ENCODE measurements at places on chromosomes 16 and 17. TPM values are rescaled to one million over a fixed set of nuclear protein-coding genes. Genes with fewer than 3 reads are reported as not detected.

The SLC35G6 gene
- not detected for total RNA-seq

The PABPN1L gene
- not detected for total RNA-seq

The CNGB1 gene
- total RNA-seq, result not detected

The CYBA gene
- total RNA-seq, result 233 TPM

The GALR2 gene
- total RNA-seq, result 14.5 TPM

The CDK5RAP3 gene
- 192 TPM for total RNA-seq

The ABCC11 gene
- total RNA-seq, result 0.09 TPM

The GOSR2 gene
- 53.9 TPM for total RNA-seq

DNA sequence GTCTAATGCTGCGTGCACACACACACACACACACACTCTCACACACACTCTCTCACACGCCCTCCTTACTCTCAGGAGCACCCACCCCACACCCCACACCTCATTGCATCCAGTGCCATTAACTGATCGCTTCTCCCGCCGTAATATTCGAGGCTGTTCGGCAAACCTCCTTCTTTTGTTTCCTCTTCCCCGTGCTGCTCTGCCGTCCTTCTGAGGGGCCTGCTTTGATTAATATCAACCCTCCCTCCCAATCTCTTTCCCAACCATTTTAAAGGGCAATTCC is 156.2 kb upstream of the TNRC6C start:
- DNase-seq, result no peak

DNA sequence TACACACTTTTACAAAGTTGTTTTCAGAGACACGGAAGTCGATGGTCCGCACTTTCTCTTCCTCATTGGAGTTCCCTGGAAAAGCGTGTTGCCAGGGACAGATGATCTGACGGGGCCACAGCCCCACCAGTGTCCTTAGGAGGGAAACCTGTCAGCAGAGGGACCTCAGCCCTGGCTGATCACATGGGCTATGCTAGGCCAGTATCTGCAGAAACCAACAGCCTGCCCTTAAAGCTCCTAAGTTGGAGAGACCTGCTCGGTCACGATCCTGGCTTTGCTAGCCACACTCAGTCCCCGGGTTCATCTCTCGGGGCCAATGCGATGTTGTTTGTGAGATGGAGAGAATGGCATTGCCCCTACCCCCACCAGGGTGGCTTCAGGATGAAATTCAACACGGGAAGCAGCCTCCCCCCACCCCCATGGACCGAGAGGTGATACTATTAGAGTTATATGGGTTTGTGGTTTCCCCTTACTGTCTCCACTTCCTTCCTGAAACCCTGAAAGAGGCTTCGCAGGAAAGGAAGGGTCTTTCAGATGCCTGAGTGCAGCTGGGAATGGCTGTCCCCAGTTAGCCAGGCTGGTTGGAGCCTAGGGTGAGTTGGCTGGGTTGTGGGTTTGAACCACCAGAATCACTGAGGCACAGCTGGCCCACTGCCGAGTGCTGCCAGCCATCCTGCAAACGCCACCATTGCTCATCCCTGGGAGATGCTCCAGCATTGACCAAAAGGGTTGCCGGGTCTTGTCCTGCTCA is 16.6 kb downstream of the RMI2 start:
- DNase-seq, result peak; percentile 33

DNA sequence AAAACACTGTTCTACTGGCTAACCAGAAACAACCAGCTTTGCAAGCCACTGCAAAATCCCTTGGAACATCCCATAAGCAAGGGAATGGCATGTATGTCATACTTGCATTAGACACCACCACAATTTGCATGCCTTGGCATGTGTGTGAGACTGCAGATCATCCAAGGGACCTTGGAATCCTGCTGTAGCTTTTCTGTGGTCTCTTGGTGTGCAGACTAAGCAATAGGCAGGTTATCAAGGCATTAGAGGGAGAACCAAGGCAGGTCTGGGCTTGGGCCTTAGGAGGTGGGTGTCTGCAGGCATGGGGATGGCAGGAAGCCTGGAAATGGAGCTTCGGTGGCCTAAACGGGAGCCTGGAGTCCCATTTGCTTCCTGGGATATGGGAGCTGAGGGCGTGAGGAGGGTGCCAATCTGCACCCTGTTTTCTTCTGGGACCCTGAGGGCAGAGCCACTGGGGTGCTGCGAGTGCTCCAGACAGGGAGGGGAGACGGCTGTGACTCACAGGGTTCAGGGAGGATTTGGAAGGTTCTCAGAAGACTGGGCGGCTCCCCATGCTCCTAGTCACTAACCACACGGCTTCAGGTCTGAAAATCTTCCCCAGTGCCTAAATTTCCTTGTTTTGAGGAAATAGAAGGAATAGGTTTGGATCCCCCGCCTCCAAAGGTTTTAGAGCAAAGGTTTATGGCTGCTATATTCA is 36.6 kb downstream of the FAM20A start:
- no peak for DNase-seq

DNA sequence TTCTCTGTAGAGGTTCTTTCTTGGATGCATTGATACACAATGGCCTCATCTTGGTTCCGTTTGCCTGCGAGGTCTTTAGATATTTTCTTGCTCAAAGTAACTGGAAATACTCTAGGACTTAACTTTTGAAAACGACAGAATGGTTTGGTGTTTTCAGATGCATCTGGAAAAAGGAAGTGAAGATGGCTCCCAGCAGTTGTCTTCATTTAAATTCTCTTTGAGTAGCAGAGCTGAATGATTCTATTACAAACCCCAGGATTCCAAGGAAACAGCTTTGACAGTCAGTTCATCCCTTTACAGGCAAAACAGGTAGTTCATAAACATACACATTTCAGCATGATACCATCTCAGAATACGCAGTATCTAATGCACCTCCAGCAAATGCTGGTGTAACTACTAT is 54.8 kb downstream of the PSMD12 start:
- no peak for DNase-seq

DNA sequence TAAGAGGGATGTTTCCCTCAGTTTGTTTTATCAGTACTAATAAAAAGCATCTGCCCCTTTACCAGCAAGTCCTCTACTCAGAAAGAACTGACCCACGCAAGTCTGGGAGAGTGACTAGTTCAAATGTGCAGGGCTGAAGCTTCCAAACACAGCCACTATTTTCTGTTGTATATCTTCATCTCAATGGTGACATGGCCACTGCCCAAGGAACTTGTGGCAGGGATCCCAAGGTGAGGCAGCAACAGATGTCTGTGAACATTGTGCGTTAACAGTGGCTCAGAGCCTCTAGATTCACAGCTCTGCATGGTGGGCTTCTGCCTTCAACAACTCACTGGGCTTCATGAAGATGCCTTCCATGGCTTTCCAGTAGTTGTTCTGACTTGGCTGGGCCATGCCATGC is 3.7 kb upstream of the BLTP2 start:
- no peak for DNase-seq

DNA sequence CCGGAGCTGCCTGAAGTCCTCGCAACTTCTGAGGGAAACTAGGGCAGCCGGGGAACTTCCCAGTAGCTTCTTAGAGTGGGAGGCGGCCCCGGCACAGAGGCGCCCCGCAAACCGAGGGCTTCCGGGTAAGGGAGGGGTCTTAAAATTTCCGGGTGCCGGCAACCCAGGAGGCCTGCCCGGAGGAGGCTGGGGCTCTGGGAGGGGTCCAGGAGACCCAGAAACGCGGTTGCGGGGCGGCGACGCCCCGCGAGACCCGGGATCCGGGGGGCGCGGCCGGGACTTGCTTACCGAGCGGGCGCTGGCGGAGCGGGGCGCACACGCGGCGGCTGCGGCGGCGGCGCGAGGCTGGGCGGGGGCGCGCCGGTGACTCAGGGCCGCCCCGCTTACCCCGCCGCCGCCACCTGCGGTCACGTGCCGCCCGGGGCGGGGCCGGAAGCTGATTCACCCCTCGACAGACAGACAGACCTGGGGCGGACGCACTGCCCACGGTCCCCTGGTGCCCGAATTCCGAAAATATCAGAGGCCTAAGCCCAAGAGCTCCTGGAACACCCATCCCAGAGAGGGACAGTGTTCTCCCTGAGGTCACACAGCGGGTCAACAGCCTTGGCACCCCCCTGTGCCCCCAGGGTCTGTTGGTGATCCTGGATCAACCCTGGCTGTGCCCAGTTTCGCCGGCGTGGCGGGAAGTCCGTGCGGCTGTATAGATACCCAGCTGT is at the start of gene FAM83G:
Gene FAM83G, minus strand, starts transcription at position 344 of the 716 bp plus-strand sequence. CDS start 723 bp downstream, outside the sequence.
- DNase-seq, result peak; percentile 80

GRCh38 chr17:68394608-68395331 is 62.5 kb downstream of the WIPI1 start:
- no peak for DNase-seq

GRCh38 chr16:80776856-80777255 is 27.5 kb downstream of the CDYL2 start:
- no peak for DNase-seq

DNA sequence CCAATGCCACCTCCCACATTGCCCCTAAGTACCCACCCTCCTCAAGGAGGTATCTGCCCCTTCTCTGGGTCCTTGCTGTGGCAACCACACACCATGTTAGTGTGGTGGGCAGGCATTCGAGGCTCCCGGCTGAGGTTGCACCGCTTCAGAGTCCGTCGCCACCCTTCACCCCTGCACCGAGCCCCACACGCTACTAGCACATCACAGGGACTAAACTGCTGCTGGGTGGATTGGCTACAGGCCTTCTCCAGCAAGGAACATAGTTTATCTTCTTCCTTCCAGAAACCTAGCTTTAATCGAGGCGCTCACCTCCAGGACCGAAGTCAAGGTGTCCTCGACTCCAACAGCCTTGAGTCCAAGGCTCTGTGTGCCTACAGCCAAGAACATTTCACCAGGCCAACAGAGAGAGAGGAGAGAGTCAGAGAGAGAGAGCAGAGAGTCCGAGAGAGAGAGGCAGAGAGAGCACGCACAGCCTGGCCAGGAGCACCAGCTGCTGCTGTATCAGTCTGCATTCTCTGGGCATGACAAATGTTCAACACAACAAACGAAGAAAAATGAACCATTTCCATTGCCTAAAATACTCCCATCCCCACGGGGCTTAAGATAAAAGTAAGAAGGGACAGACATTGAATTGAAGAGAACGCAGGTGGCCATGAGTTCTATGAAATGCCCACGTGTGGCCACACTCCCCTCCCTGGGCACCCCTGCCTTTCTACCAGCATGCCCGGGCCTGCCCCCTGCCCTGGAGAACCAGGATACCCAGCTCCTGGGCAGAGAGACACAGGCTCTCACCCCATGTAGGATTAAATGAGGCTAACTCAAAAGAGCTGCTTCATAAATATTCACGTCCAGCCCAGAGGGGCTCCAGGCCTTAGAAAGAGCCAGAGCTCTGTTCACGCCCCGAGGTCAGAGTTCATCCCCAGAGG is 94.9 kb downstream of the RBFOX3 start:
- DNase-seq, result no peak

- no peak for DNase-seq
Measured at GRCh38 chr16:75309899-75310430, 58.5 kb upstream of the BCAR1 start.

GRCh38 chr17:68497885-68498319 is 14.3 kb upstream of the PRKAR1A start:
- DNase-seq, result no peak

All from activated T-helper 2 cell treated with anti-CD3 and anti-CD28 coated beads, Interferon-gamma antibody, Interleukin-2, Interleukin-4, amounts not matched to agents 10 μg/mL and 5 μg/mL and 100 μg/mL, durations not matched to agents 14 hours and 24 hours and 36 hours (primary cell).